ENCODE measurements at places on chromosomes 2 and 18. TPM values are rescaled to one million over a fixed set of nuclear protein-coding genes. Genes with fewer than 3 reads are reported as not detected.

DNA sequence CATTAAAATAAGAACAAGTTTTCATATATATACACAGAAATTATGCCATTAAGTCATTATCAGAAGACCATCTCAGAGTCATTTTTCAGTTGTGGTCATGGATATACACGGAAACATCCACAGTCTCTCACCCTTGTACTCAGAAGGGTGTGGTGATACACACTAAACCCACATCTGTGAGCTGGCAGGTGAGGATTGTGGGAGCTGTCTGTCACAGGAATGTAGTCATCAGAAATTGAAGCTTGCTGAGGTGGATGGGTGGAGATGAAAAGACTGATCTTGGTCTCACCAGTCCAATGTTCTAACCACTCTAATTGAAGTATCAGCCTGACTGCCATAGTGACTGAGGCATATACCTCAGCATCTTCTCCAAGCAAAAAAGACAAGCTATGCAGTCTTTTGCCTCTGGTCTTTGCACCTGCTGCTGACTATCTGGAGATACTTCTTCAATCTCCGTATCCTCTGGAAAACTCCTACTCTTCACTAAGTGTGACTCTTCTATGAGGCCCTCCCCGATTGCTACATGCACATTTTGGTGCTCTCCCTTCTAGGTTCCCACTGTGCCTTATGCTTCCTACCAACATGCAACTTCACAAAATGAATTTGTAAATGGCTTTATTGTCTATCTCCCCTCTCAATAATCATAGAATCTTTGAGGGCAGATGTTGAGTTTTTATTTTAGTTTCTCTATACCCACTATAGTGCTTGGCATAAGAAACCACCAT is 232.8 kb downstream of the DYM start:
- H3K27me3 ChIP-seq: no peaks in the 10 kb centered on the region
- peaks cover 16% of the 10 kb centered on the region for H3K4me1 ChIP-seq
- no peak overlapping the region for H3K4me3 ChIP-seq
- DNase-seq: no peak
- H3K27ac ChIP-seq: no peak overlapping the region
- H3K36me3 ChIP-seq: no peaks in the 10 kb centered on the region

- H3K27ac ChIP-seq: no peak overlapping the region
- no peak overlapping the region for H3K4me3 ChIP-seq
- peaks cover 11% of the 10 kb centered on the region for H3K4me1 ChIP-seq
Measured at GRCh38 chr2:88711289-88711688, 19.8 kb downstream of the RPIA start.

- no peak overlapping the region for H3K27ac ChIP-seq
- DNase-seq: no peak
- H3K4me1 ChIP-seq: peaks cover 66% of the 10 kb centered on the region
- no peak overlapping the region for H3K4me3 ChIP-seq
- H3K27me3 ChIP-seq: no peaks in the 10 kb centered on the region
Measured at GRCh38 chr2:128375454-128375853, 56.8 kb upstream of the HS6ST1 start.

GRCh38 chr2:206192157-206192556 is 32.5 kb downstream of the EEF1B2 start:
- H3K36me3 ChIP-seq: no peaks in the 10 kb centered on the region
- no peak for DNase-seq
- H3K4me3 ChIP-seq: no peak overlapping the region
- H3K27me3 ChIP-seq: no peaks in the 10 kb centered on the region
- peaks cover 9% of the 10 kb centered on the region for H3K4me1 ChIP-seq
- no peak overlapping the region for H3K27ac ChIP-seq

DNA sequence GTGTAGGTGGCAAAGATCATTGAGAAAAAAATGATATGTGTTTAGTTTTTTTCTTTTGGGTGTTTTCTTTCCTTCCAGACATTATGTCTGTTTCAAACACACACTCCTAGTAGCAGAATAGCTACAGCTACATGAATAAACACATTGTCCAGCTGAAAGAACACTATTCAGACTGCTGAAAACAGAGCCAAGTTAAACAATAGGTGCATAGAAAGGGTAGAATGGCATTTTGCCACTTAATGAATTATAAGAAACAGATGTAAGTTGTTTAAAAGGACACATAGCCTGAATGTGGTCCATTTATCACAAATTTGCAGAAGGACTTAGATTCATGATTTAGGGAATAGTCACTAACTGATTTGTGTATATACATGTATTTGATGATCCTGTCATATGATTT is 20.1 kb downstream of the CTLA4 start:
- H3K36me3 ChIP-seq: no peaks in the 10 kb centered on the region
- no peaks in the 10 kb centered on the region for H3K4me1 ChIP-seq
- no peak for DNase-seq
- no peak overlapping the region for H3K27ac ChIP-seq

GRCh38 chr2:213086571-213086970 is 64.8 kb downstream of the IKZF2 start:
- H3K27me3 ChIP-seq: no peaks in the 10 kb centered on the region
- H3K36me3 ChIP-seq: no peaks in the 10 kb centered on the region
- no peak for DNase-seq
- H3K4me3 ChIP-seq: no peak overlapping the region
- H3K27ac ChIP-seq: no peak overlapping the region

DNA sequence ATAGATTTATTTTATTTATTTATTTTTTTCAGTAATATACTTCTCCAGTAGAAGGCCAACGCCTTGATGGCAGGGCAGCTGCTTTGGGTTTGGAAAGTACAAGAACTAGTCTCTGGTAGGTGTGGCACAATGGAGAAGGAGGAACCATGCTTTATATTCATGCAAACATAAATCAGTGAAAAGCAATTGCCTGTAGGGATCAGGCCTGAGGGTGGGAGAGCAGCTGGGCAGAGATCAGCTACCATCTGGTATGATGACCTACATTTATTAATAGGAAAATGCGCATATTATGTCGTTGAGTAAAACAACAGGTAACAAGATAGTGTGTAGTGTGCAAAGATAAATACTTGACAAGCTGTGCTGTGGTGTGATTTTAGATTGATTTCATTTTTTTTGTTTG is 120.4 kb upstream of the TLK1 start:
- H3K4me3 ChIP-seq: no peak overlapping the region
- H3K4me1 ChIP-seq: no peaks in the 10 kb centered on the region
- DNase-seq: no peak
- no peak overlapping the region for H3K27ac ChIP-seq
- H3K36me3 ChIP-seq: no peaks in the 10 kb centered on the region

GRCh38 chr2:211454679-211455078 is 898.3 kb downstream of the CPS1 start:
- no peaks in the 10 kb centered on the region for H3K36me3 ChIP-seq
- no peaks in the 10 kb centered on the region for H3K4me1 ChIP-seq
- H3K27ac ChIP-seq: no peak overlapping the region
- DNase-seq: no peak
- no peak overlapping the region for H3K4me3 ChIP-seq
- no peaks in the 10 kb centered on the region for H3K27me3 ChIP-seq

Gene MROH2A
- not detected for total RNA-seq
